ENCODE measurements at places on chromosomes 3 and 15.

GRCh38 chr15:73368301-73369136 is at the start of gene HCN4:
TSS of gene HCN4 (minus strand) at chr15:73368958. CDS start at chr15:73368270, 688 bp downstream.
- no peak for DNase-seq

- no peak for DNase-seq
Observed at GRCh38 chr15:85950101-85950500, 129.6 kb upstream of the AGBL1 start.

- no peak for DNase-seq
Observed at GRCh38 chr15:35243758-35244157, 158.7 kb upstream of the NANOGP8 start.

- DNase-seq = no peak
Observed at GRCh38 chr15:29776859-29777258, 45.4 kb downstream of the TJP1 start.

DNA sequence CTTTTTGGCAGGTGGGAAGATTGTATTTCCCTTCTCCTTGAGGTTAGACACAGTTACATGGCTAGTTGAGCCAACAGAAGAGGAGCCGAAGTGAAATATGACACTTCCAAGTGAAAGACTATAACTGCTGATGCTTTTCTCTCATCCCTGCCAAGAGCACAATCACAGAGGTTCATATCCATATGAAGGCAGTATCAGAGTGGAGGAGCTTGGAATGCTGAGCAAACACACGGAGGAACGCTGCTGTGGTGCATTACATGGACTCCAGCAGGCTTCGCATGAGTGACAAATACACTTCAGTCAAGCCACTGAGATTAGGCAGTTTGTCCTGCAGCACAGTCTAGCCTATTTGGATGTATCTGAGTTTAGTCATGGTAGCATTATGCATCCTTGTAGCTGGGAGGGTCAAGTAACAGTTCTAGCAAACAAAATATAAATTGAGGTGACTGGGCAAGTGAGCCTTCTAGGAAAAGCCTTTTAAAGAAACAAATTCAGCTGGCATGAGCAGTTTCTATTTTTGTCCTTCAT is 5.4 kb downstream of the IQCF6 start:
- no peak for DNase-seq

- no peak for DNase-seq
Observed at GRCh38 chr15:100628746-100629145, 26.4 kb downstream of the ASB7 start.

DNA sequence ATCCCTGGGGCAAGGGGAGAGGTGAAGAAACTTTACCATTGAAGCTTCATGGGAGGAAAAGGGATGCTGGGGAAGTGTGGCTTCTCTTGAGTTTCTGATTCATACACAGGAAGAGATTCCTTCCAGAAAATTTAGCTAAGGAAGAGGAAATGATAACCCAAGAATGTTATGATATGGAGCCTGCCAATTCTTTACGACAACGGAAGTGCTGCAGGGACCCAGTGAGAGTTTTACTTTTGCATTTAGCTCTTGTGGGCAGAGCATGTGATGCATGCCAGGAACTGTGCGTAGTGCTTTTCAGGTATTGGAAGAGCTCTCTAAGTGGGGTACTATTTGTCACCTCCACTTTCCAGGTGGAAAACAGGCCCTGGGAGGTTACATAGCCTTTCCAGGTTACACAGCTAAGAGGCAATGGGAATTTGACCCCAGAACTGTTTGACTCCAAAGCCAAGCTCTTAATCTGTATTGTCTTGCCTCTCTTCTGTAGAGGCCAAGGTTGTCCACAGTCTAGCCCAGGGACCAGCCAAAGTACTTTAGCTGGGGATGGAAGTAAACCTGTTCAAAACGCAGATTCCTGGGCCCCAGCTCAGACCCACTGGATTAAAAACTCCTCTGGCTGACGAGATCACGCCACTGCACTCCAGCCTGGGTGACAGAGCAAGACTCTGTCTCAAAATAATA is 23.0 kb downstream of the CMTM7 start:
- peak; percentile 67 for DNase-seq

- DNase-seq = no peak
Observed at GRCh38 chr15:93055211-93055610, 33.8 kb downstream of the RGMA start.

DNA sequence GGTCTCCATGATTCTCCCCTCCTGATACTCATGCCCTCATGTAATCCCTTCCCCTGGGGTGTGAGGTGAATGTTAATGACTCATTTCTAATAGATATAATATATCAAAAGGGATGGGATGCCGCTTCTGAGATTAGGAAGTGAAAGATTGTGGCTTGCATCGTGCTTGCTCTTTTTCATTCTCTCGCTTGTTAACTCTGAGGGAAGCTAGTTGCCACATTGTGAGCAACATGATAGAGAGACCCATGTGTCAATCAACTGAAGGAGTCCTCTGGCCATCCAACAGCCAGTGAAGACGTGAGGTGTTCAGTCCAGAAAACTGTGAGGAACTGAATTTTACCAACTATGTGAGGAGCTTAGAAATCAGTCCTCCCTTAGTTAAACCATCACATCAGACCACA is 28.9 kb upstream of the DRD3 start:
- no peak for DNase-seq

GRCh38 chr3:5389057-5389456 is 201.6 kb downstream of the EDEM1 start:
- no peak for DNase-seq

DNA sequence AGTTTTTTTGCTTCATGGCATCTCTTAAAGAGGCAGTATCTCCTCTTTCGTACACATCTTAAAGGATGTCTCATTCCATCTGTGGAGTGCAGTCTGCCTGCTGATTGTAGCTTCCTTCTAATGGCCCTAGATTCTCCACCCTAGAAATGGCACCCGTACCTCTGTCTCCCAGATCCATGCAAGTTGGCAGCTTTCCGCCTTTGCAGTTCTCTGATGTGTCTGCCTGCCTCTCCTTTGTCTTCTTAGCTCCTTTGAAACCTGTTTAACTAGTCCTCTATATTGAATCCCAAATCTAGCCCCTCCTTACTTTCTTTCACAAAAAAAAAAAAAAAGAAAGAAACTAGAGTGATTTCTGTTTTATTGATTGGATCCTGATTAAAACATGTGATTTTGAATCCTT is 1025.0 kb downstream of the ZPLD1 start:
- no peak for DNase-seq

DNA sequence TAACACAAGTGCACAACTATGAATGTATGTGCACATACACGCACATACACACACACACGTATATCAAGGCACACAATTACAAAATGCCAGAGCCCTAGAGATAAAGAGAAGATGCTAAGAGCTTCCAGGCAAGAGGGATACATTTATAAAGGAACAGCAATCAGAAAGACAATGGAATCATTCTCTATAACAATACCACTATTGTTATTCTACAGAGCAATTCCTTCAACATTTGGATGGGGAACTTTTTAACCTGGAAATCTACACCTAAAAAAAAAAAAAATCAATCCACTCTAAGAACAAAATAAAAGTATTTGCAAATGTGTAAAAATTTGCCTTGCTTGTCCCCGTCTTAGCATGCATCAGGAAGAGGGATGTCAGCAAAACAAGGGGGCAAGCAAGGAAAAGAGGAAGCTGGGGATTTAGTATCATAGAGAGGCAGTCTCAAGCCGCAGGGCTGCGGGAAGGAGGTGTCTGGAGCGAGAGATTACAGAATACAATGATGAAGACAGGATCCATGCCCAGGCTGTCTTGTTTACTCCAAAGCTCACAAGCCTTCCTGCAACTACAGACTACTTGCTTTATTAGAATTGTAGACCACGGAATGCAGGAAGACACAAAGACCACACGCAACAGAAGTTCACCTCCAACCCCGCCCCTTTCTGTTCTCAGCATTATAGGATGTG is 220.2 kb downstream of the NTRK3 start:
- no peak for DNase-seq

DNA sequence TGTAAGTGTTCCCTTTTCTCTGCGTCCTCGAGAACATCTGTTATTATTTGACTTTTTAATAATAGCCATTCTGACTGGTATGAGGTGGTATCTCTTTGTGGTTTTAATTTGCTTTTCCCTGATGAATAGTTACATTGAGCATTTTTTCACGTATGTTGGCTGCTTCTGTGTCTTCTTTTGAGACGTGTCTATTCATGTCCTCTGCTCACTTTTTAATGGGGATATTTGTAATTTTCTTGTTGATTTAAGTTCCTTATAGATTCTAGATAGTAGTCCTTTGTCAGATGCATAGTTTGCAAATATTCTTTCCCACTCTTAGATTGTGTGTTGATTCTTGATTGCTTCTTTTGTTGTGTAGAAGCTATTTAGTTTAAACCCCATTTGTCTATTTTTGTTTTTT is 179.2 kb downstream of the DOCK3 start:
- DNase-seq = no peak

GRCh38 chr3:20066850-20067617 is 26.8 kb downstream of the KAT2B start:
- DNase-seq = no peak

- DNase-seq = no peak
Observed at GRCh38 chr3:127417709-127418559, 130.1 kb upstream of the PRR20G start.

GRCh38 chr3:66383998-66384745 is 116.7 kb downstream of the LRIG1 start:
- no peak for DNase-seq

DNA sequence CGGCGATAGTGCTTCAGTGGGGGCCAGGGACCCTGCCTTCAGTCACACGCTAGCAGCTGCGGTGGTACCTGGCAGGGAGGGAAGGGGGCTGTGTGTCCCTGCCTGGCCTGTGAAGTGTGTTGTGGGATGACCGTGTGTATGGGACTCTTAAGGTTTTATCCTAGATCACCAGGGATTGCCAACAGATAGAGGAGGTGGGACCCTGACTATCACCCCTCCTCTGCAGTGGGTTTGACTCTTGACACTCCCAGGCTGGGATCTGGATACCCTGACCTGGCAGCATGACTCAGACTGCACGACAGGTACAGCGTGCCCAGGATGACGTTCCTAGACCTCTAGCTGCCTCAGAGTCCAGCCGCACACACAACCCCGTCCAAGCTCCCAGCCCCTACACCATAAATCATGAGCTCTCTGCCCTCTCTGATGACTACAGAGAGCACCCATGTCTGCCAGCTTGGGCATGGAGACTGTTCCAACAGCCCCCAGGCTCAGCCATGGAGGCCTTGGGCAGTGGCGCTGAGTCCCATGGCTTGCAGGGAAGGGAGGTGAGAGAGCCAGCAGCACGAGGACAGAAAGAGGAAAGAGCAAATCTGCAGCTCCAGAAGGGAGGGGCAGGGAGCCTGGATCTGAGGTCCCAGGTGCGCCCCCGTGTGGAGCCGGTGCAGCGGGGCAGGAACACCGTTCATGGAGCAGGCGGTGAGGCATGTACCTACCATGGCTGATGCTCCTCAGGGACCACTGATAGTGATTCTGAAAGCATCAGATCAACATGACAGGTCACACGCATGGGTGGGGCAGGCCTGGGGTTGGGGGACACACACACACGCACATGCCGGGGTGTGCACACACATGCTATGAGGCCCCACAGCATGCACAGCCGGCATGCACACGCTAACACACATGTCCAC is 71.0 kb downstream of the ADAMTS7 start:
- DNase-seq = peak; percentile 24

GRCh38 chr3:192578729-192579128 is 148.6 kb downstream of the FGF12 start:
- DNase-seq = no peak

- no peak for DNase-seq
Observed at GRCh38 chr3:73433079-73433478, 191.7 kb downstream of the PDZRN3 start.

DNA sequence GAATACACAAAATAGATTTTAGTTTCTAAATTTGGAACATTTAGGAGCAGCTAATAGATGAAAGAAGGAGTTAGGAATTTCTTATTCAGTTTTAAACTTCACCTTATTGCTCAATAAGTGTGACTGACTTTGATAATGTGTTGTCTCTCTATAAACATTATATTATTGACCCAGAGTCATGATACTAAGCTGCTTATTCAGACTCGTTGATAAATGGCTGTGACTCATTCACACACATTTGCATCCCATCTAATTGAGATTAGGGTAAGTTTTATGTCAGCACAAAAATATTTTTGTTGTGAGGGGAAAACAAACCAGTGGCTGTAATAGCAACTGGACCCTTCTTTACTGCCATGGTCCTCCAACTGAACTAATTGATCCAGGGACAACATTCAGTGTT is 137.6 kb downstream of the GOLIM4 start:
- DNase-seq = no peak

- DNase-seq = no peak
Observed at GRCh38 chr3:67529337-67529736, 125.1 kb downstream of the SUCLG2 start.

DNA sequence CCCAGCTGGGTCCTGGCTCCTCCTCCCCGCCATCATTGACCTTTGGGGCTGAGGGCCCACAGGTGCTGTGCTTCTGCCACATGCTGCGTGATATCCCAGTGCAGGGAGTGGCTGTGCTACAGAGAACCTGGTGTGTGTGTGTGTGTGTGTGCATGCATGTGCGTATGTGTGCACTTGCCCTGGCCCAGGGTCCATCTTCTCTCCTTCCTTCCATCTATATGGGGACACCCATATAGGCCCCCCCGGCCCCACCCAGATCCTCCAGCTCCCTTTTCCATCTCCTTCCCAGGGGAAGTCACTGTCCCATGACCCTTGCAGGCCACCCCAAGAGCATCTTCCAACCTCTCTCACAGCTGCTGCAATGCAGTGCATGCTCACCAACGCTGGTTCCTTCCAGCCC is 12.6 kb downstream of the RASGRF1 start:
- no peak for DNase-seq

DNA sequence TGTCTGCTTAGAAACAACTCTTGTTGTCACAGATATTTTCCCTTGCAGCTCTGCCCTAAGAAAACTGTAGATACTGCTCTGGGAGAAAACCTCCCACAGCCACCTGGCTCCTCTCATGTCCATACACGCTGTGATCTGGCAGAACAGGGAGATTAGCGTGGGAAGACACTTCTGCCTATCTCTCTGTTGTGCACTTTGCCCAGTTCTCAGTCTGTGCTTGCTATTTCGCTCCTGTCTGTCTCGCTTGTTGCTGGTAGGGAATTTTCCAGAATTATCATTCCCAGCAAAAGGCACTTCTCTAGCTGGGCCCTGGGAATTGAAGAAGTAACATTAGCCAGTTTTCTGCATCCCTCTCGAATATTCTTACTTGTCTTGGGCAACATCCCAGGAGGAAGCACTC is 8.1 kb upstream of the GATM start:
- no peak for DNase-seq

DNA sequence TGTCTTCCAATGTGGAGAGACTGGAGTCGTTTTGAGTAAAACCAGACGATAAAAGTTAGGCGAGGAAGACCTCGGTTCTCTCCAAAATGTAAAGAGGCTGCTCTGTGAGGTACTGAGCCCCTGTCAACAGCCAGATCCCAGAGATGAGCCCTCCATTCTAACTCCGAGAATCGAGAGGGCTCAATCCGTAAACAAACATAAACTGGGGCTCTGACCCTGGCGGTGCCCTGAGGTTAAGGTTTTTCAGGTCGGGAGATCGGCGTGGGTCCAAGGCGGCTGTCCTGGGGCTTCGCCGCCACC is 417 bp downstream of the TBCCD1 start:
- DNase-seq = no peak

All from stimulated activated naive CD4-positive, alpha-beta T cell (primary cell).